ENCODE measurements at places on chromosomes 4 and X. TPM values are rescaled to one million over a fixed set of nuclear protein-coding genes. Genes with fewer than 3 reads are reported as not detected.

The UGT2B15 gene
- total RNA-seq: 0.50 TPM

The FAM114A1 gene
- total RNA-seq: 96.2 TPM

The TCEAL5 gene
- total RNA-seq: 103 TPM

The FAM47E gene
- total RNA-seq: 11.0 TPM

The GAR1 gene
- 17.8 TPM for total RNA-seq

The AFF2 gene
- total RNA-seq: 21.3 TPM

The SLC10A4 gene
- total RNA-seq: 1.1 TPM

The DRP2 gene
- total RNA-seq: 1.7 TPM

The ARSH gene
- total RNA-seq: 0.25 TPM

The SSX3 gene
- total RNA-seq: 26.1 TPM

The IL1RAPL2 gene
- 0.47 TPM for total RNA-seq

The CRMP1 gene
- total RNA-seq: 8.9 TPM

The TBX22 gene
- total RNA-seq: 128 TPM

The NAA11 gene
- 23.0 TPM for total RNA-seq

The FRG2 gene
- 0.24 TPM for total RNA-seq

The USP17L12 gene
- not detected for total RNA-seq

The GLRB gene
- 4.4 TPM for total RNA-seq

The F8A3 gene
- total RNA-seq: 20.8 TPM

The ENAM gene
- total RNA-seq: 2.4 TPM

The ABLIM2 gene
- total RNA-seq: 6.9 TPM

The RAB40AL gene
- total RNA-seq: 4.3 TPM

The TXK gene
- total RNA-seq: 3.6 TPM

The SLC6A14 gene
- not detected for total RNA-seq

The HTN1 gene
- not detected for total RNA-seq

The GLUD2 gene
- 176 TPM for total RNA-seq

The NXF2 gene
- total RNA-seq: 19.1 TPM

The GSX2 gene
- 2.0 TPM for total RNA-seq

The USP26 gene
- 5.8 TPM for total RNA-seq

The CCDC110 gene
- 78.1 TPM for total RNA-seq

The PYURF gene
- total RNA-seq: 90.0 TPM

The LONRF3 gene
- 9.7 TPM for total RNA-seq

The GJB1 gene
- total RNA-seq: 78.5 TPM

The PHOX2B gene
- 0.16 TPM for total RNA-seq

The FAM184B gene
- 0.19 TPM for total RNA-seq

The CXCL11 gene
- total RNA-seq: not detected

The GAGE13 gene
- 2.0 TPM for total RNA-seq

The UGT8 gene
- 5.6 TPM for total RNA-seq

The YY2 gene
- 11.7 TPM for total RNA-seq
